ENCODE measurements at places on chromosomes 4 and X. TPM values are rescaled to one million over a fixed set of nuclear protein-coding genes. Genes with fewer than 3 reads are reported as not detected.

GRCh38 chrX:134664202-134664601, 5.9 kb upstream of the PLAC1 start:
- no peak overlapping the region for H3K27ac ChIP-seq
- no peaks in the 10 kb centered on the region for H3K36me3 ChIP-seq
- H3K4me3 ChIP-seq = no peak overlapping the region
- no peak for DNase-seq
- H3K4me1 ChIP-seq = no peaks in the 10 kb centered on the region

DNA sequence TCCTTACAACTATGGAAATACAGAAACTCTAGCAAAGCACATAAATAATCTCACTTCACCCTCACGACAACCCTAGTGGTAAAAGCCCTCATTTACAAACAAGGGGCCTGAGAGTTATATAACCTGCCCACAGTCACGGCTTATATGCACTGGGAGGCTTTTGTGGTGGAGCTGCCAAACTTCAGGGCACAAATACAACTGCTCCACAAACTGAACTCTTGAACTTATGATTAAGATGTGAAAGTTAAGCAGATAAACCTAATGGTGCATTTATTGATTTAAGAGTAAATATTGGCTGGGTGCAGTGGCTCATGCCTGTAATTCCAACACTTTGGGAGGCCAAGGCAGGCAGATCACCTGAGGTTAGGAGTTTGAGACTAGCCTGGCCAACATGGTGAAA, 19.0 kb downstream of the SLC2A9 start:
- no peak for DNase-seq
- H3K27me3 ChIP-seq = no peaks in the 10 kb centered on the region
- peaks cover 19% of the 10 kb centered on the region for H3K4me1 ChIP-seq
- no peak overlapping the region for H3K4me3 ChIP-seq
- no peaks in the 10 kb centered on the region for H3K36me3 ChIP-seq

The SSX4B gene
- total RNA-seq = not detected

DNA sequence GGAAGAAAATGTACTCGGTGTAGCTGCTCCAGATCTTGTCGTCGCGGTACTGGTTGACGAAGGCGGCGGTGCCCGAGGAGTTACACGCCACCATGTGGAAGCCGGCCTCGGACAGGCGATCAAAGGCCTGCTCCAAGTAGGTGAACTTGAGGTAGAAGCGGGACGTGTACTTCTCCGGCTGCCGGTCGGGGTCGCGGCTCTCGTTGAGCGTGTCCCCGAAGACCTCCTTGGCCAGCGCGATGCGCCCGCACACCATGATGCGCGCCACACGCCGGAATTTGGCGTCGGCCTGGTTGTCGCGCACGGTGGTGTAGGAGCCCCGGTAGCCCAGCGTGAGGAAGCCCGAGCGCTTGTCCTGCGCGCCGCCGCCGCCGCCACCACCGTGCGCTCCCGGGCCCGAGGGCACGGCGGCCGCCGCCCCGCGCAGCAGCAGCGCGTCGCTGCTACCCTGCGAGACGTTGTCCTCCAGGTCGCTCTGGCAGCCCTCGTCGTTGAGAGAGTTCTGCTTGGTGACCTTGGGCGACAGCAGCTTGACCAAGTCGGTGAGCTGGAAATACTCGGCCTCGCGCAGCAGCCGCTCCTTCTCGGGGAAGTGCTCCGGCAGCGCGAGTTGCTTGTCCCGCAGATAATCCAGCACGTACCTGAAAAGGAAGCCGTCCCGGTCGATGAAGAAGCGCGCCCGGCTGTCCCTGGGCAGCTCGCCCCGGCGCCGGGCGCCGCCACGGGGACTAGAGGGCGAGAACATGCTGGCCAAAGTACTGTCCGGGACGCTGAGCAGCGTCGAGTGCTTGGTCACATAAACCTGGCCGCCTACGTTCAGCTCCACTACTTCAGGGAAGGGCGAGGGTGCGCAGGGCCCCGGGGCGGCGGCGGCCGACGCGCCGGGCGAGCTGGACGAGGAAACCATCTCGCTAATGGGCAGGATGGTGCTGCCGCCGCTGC, 775 bp downstream of the KCTD8 start:
- no peaks in the 10 kb centered on the region for H3K36me3 ChIP-seq
- DNase-seq = no peak
- peak overlapping the region; percentile 45 for H3K4me3 ChIP-seq
- peak overlapping the region; percentile 59 for H3K27ac ChIP-seq

- H3K4me1 ChIP-seq = peaks cover 52% of the 10 kb centered on the region
- H3K27me3 ChIP-seq = no peaks in the 10 kb centered on the region
- no peak for DNase-seq
These were observed 103.6 kb downstream of the UCHL1 start for GRCh38 chr4:41360214-41360920.

GRCh38 chrX:15050395-15050794, 177.2 kb downstream of the MOSPD2 start:
- H3K27me3 ChIP-seq = no peaks in the 10 kb centered on the region
- no peak overlapping the region for H3K27ac ChIP-seq
- H3K4me3 ChIP-seq = no peak overlapping the region
- H3K4me1 ChIP-seq = no peaks in the 10 kb centered on the region

- H3K4me1 ChIP-seq = no peaks in the 10 kb centered on the region
- H3K27me3 ChIP-seq = no peaks in the 10 kb centered on the region
- no peaks in the 10 kb centered on the region for H3K36me3 ChIP-seq
- H3K27ac ChIP-seq = no peak overlapping the region
These were observed 524.9 kb downstream of the CENPC start for GRCh38 chr4:67020438-67020797.

DNA sequence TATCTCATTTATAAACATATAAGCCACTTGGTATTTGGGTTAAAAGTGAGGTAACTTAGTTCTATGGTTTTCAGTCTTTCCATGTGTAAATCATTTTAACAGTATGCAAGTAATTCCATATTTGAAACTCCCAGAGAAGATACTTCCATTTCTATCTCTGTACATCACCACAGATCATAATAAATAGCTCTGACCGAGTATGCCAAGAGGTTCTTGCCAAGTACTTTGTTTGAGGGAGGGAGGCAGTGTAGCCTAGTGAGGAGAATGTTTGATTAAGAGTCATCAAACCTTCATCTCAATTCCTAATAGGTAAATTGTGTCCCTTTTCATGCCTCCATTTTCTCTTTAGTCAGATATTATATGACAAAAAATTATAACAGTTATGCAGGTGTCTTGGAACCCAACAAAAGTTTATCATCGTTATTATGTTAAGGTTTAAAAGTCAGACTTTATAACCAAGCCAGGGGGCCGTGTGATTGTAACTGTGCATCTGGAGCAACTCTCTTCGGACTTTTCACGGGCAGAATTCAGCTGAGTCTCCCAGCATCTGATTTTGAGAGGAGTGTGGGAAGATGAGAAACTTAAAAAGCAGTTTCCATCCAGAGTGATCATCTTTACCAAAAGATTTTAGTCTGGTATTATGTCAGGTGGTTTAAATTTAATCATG, 123.8 kb downstream of the ANK2 start:
- H3K4me1 ChIP-seq = no peaks in the 10 kb centered on the region
- no peak overlapping the region for H3K4me3 ChIP-seq
- H3K27me3 ChIP-seq = no peaks in the 10 kb centered on the region
- no peaks in the 10 kb centered on the region for H3K36me3 ChIP-seq
- no peak for DNase-seq

The HAUS7 gene
- 21.0 TPM for total RNA-seq

The FGFR3 gene
- total RNA-seq = 175 TPM

The ADH7 gene
- total RNA-seq = 307 TPM

- no peak for DNase-seq
- no peaks in the 10 kb centered on the region for H3K36me3 ChIP-seq
- peaks cover 19% of the 10 kb centered on the region for H3K27me3 ChIP-seq
These were observed 53.4 kb upstream of the ATP8A1 start for GRCh38 chr4:42710329-42710728.

GRCh38 chr4:39591290-39591689, 47.4 kb downstream of the SMIM14 start:
- H3K36me3 ChIP-seq = no peaks in the 10 kb centered on the region
- DNase-seq = no peak
- H3K4me1 ChIP-seq = no peaks in the 10 kb centered on the region
- H3K4me3 ChIP-seq = no peak overlapping the region
- no peaks in the 10 kb centered on the region for H3K27me3 ChIP-seq

GRCh38 chr4:139017861-139018260, 2.3 kb downstream of the NOCT start:
- H3K27ac ChIP-seq = no peak overlapping the region
- H3K36me3 ChIP-seq = no peaks in the 10 kb centered on the region
- no peak for DNase-seq
- H3K4me3 ChIP-seq = no peak overlapping the region

GRCh38 chr4:90328558-90328957, 201.4 kb downstream of the CCSER1 start:
- H3K36me3 ChIP-seq = no peaks in the 10 kb centered on the region
- H3K4me1 ChIP-seq = no peaks in the 10 kb centered on the region
- no peak for DNase-seq
- no peak overlapping the region for H3K27ac ChIP-seq
- no peak overlapping the region for H3K4me3 ChIP-seq
- H3K27me3 ChIP-seq = no peaks in the 10 kb centered on the region

The PAK3 gene
- total RNA-seq = 0.19 TPM

The MPC1L gene
- total RNA-seq = not detected

The PAGE2 gene
- not detected for total RNA-seq

- DNase-seq = no peak
- H3K4me3 ChIP-seq = no peak overlapping the region
- no peak overlapping the region for H3K27ac ChIP-seq
- no peaks in the 10 kb centered on the region for H3K27me3 ChIP-seq
- H3K36me3 ChIP-seq = no peaks in the 10 kb centered on the region
- no peaks in the 10 kb centered on the region for H3K4me1 ChIP-seq
These were observed 422.6 kb upstream of the GALNTL6 start for GRCh38 chr4:171390626-171391025.

DNA sequence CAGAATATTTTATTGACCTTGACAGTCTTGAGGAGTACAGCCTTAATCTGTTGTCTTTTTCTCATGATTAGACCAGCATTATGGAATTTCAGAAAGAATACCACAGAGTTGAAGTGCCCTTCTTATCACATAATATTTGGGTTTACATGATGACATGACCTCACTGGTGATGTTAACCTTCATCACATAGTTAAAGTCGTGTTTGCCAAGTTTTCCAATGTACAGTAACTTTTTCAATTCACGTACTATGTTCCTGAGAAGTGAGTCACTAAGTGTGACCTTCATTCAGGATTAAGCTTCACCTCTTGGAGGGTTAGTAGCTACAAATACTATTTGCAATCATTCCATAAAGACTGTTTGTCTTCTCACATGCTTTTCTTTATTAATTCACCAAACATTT, 52.1 kb downstream of the RAB40A start:
- H3K27ac ChIP-seq = no peak overlapping the region
- no peaks in the 10 kb centered on the region for H3K27me3 ChIP-seq
- no peaks in the 10 kb centered on the region for H3K4me1 ChIP-seq
- H3K36me3 ChIP-seq = no peaks in the 10 kb centered on the region
- no peak overlapping the region for H3K4me3 ChIP-seq
- no peak for DNase-seq

GRCh38 chrX:100659431-100660137, 15.6 kb downstream of the SRPX2 start:
- H3K4me3 ChIP-seq = no peak overlapping the region
- H3K27ac ChIP-seq = peak overlapping the region; percentile 31
- peaks cover 27% of the 10 kb centered on the region for H3K4me1 ChIP-seq
- DNase-seq = no peak
- no peaks in the 10 kb centered on the region for H3K36me3 ChIP-seq
- H3K27me3 ChIP-seq = no peaks in the 10 kb centered on the region

- H3K4me3 ChIP-seq = no peak overlapping the region
- no peaks in the 10 kb centered on the region for H3K36me3 ChIP-seq
- no peak for DNase-seq
These were observed 3.7 kb downstream of the SRPX2 start for GRCh38 chrX:100647739-100648138.

The ARSD gene
- 19.6 TPM for total RNA-seq

- no peak overlapping the region for H3K27ac ChIP-seq
- H3K36me3 ChIP-seq = no peaks in the 10 kb centered on the region
- DNase-seq = no peak
- H3K4me3 ChIP-seq = no peak overlapping the region
- H3K4me1 ChIP-seq = no peaks in the 10 kb centered on the region
These were observed 50.7 kb downstream of the MXRA5 start for GRCh38 chrX:3295731-3296130.

The AMOT gene
- 6.7 TPM for total RNA-seq

DNA sequence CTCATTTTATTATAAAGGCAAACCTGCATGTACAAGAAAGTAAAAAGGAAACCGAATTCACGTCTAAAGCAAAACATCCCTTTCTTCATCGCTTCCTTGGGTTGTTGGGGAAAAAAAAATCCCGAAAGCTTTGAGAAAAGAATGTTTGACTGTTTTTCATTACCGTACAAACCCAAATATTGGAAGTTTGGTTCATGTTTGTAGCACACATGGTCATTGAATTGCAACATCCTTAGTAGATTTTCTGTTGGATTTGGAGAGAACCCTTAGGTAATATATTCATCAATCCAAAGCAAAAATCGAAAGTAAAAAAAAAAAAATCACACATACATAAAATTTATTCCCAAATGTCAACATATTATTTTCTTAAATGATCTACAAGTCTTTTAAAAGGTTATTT, 420.3 kb downstream of the MAPK10 start:
- H3K27me3 ChIP-seq = no peaks in the 10 kb centered on the region
- no peak overlapping the region for H3K4me3 ChIP-seq
- H3K36me3 ChIP-seq = peaks cover 4% of the 10 kb centered on the region
- no peak for DNase-seq

- no peaks in the 10 kb centered on the region for H3K36me3 ChIP-seq
- no peak for DNase-seq
- H3K4me1 ChIP-seq = no peaks in the 10 kb centered on the region
- no peak overlapping the region for H3K27ac ChIP-seq
- H3K4me3 ChIP-seq = no peak overlapping the region
These were observed 371.8 kb downstream of the FSTL5 start for GRCh38 chr4:161791796-161792556.

The HSFX3 gene
- not detected for total RNA-seq

GRCh38 chrX:153477901-153478300, 7.5 kb upstream of the HAUS7 start:
- H3K36me3 ChIP-seq = no peaks in the 10 kb centered on the region
- no peaks in the 10 kb centered on the region for H3K27me3 ChIP-seq
- H3K4me3 ChIP-seq = no peak overlapping the region
- no peak overlapping the region for H3K27ac ChIP-seq

The TCEAL2 gene
- not detected for total RNA-seq

DNA sequence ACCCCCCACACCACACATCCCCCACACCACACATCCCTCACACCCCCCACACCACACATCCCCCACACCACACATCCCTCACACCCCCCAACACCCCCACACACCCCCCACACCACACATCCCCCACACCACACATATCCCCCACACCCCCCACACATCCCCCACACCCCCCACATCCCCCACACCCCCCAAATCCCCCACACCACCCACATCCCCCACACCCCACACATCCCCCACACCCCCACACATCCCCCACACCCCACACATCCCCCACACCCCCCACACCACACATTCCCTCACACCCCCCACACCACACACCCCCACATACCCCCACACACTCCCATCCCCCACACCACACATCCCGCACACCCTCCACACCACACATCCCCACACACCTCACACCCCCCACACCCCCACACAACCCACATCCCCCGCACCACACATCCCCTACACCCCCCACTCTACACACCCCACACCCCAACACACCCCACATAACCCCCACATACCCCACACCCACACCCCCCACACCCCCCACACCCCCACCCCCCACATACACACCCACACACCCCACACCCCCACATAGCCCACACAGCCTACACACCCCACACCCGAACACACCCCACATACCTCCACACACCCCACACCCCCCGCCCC, 172.9 kb downstream of the DCLK2 start:
- H3K36me3 ChIP-seq = no peaks in the 10 kb centered on the region
- H3K4me3 ChIP-seq = no peak overlapping the region
- H3K27me3 ChIP-seq = no peaks in the 10 kb centered on the region
- no peaks in the 10 kb centered on the region for H3K4me1 ChIP-seq
- DNase-seq = no peak

GRCh38 chr4:108971473-108971872, 208.6 kb upstream of the ETNPPL start:
- no peaks in the 10 kb centered on the region for H3K36me3 ChIP-seq
- DNase-seq = no peak
- no peak overlapping the region for H3K27ac ChIP-seq

All from esophagus squamous epithelium (tissue), 5 donors.